ENCODE measurements at places on chromosomes 1 and 21.

DNA sequence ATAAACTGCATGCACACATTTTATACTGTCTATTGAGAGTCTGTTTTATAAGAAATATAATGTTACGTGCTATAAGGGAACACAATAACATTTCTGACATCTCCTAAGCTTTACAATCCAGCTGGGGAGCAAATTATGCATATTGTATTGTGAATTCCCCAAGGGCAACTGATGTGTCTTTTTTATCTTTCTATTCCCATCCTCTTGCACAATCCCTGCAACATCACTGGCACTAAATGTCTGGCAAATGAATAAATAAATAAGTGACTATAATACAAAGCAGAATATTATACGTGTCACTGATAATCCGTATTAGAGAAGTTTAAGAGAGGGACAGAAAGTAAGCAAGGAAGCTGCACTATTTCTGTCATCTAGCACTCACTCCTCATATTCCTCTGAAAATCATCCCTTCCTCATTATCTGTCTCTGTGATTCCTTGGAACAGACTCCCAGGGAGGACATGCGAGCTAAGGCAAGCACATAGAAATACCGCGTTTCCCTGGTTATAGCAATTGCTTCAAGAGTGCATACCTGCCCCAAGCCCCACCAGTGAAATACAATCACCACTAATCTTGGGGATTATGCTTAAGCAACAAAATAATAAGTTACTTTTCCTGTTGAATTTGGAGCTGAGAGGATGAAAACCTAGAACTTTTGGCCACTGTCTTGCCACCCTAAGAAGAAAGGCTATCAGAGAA is 205.4 kb downstream of the SMYD3 start:
- no peak for DNase-seq

GRCh38 chr1:225426395-225427234 is 1.2 kb downstream of the LBR start:
- peak; percentile 25 for DNase-seq

DNA sequence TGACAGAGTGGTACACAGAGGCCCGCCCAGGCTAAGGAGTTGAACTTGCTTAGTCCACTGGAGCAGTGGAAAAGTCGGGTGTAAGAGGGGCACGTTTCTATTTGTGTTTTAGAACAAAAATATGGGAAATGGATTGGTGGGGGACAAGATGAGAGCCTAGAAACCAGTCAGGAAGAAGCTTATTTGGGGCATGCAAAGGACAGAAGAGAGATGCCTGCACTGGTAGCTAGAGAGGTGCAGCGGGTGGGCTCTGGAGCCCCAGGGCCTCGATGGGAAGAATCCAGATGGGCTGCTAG is 1.2 kb upstream of the LIN9 start:
- DNase-seq: no peak

DNA sequence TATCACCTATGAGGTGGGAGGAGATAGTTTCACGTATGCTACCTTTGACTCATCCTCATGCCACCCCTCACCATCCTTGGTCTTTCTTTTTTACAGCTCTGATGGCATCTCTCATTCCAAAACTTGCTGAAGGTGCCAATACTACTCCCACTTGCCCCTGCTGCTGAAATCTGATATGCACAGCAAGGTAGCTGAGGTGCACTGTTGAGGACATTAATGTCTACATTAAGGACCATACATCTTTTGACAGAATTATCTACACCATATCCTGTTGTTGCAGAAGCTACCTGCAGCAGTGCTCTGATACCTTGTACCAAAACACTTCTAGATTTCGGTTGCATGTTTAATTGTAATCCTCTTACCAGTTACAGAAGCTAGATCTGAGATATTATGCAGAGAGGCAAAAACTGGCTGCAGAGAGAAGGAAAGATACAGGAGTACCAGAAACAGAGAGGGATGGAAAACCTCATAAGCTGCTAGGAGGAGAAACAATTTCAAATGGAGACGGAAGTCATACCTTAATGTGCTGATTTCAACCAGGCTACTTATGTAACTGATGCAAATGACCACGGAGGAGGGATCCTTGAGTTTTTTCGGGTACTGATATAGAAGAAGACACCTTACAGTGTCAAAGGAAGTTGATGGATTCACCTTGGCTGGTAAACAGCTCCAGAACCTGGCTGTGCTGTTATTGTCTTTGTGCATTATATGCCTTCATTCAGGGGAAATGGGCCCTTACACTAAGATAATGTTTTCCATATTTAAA is 19.3 kb upstream of the PTPRC start:
- DNase-seq: no peak

- DNase-seq: peak; percentile 60
Measured at GRCh38 chr1:17419626-17420328, 19.7 kb downstream of the RCC2 start.

- DNase-seq: no peak
Measured at GRCh38 chr1:55703726-55704363, 488.7 kb upstream of the USP24 start.

DNA sequence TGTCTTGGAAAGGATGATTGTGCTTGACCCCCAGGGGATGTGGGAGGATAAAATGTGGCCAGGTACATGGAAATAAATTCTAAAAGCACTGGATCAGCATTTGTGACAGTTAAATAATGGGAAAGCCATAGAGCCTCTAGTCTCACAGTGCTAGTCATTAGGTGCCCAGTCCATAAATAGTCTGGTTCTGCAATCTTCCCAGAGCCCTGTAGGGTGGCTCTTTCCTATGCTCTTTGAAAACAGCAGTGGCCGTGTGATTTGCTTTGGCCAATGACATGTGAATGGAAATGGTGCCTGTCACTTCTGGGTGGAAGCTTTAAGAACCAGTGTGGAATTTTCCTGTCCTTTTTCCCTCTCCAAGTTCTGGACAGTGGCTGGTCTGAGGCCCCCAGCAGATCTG is 113.2 kb downstream of the TRABD2B start:
- no peak for DNase-seq

- DNase-seq: no peak
Measured at GRCh38 chr1:28803051-28803450, 8.9 kb upstream of the OPRD1 start.

DNA sequence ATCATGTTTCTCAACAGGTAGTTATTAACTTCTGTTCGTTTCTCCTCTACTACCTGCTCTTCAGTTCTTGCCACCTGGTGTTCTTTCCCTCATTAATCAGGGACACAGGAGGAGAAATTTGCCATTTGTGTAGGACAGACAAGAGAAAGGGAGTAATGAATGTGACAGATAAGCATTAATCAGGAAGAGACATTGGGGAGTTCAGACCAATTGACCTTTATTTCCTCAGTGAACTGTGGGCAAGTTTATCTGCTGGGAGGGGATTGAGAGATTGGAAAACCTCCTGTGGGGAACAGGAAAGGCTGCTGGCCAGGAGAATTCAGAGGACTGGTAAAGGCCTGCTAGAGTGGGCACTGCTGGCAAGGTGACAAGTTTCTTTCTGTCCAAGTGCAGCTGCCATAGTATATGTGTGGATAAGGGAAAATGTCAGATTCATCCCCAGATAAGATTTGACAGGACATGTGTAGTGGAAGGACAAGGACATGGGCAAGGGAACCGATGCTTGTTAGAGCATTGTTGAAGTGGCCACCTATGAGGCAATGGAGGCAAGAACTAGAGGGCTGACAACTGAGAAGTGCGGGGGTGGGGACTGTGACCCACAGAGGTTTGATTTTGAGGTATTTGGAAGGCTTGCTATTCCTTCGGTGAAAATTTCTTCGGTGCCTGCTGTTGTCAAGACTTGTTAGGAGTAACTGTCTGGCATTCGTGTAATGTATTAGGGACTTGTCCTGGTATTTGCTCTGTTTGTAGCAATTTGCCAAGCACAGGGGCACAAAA is 12.6 kb downstream of the SZT2 start:
- DNase-seq: no peak

DNA sequence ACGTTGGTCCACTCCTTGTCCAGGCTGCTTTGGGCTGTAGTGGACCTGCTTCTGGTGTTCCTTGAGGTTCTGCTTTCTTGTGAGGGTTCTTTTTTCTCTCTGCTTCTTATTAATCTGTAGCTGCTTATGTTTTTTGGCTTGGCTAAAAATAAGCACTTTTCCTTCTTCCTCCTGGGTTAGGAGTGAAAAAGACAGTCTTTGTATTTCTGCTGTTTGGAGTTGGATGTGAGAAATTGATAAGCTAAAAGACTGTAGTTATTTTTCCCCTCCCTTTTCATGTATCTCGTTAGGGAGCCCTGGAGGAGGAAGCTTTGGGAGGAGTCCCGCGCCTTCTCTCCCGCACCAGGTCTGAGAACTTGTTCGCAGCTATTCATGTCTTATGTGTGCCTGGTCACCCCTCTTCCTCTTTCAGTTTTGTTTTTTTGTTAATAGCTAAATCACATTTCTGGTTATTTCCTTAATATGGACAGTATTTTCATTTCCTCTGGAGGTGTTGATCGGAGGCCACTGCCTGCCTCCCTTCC is 79.0 kb downstream of the GALNT2 start:
- no peak for DNase-seq

GRCh38 chr1:99277066-99277465 is 12.8 kb downstream of the PLPPR4 start:
- no peak for DNase-seq

DNA sequence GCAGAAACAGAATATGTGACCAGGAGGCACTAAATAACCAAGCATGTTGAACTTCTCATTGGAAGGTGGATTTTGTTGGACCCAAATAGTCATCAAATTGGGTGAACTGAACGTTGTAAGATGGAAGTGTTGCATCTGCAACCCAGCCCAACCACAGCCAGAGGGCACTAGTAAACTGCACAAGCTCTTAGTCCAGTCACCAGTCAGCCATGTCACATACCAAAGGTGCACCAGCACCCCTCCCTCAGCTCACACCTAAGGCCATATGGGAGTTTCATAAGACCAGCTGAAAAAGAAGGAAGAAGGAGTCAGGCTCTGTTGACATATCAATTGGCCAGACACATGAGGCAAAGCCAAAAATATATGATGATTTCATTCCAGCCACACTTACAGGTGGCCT is 481.7 kb upstream of the NR5A2 start:
- DNase-seq: no peak

- peak; percentile 28 for DNase-seq
Measured at GRCh38 chr1:112674986-112675727, 698 bp downstream of the MOV10 start.

DNA sequence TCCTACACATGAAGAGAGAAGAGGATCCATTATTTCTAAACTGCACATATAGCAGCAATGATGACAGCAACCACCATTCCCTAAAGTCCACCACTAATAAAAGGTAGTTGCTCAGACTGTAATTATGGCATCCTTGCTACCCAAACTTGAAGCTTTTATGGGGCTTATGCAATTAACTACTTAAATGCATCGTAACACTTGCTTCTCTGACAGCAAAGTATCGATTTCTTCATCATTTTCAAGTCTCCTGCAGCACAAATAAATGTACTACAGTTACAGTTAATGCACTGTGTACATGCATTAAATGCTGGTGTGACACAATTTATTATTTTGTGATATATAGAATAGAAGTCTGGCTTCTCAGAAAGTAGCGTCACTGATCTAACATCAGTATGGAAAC is 241.7 kb downstream of the USH2A start:
- DNase-seq: no peak

GRCh38 chr1:101365878-101366277 is 129.1 kb downstream of the S1PR1 start:
- no peak for DNase-seq

DNA sequence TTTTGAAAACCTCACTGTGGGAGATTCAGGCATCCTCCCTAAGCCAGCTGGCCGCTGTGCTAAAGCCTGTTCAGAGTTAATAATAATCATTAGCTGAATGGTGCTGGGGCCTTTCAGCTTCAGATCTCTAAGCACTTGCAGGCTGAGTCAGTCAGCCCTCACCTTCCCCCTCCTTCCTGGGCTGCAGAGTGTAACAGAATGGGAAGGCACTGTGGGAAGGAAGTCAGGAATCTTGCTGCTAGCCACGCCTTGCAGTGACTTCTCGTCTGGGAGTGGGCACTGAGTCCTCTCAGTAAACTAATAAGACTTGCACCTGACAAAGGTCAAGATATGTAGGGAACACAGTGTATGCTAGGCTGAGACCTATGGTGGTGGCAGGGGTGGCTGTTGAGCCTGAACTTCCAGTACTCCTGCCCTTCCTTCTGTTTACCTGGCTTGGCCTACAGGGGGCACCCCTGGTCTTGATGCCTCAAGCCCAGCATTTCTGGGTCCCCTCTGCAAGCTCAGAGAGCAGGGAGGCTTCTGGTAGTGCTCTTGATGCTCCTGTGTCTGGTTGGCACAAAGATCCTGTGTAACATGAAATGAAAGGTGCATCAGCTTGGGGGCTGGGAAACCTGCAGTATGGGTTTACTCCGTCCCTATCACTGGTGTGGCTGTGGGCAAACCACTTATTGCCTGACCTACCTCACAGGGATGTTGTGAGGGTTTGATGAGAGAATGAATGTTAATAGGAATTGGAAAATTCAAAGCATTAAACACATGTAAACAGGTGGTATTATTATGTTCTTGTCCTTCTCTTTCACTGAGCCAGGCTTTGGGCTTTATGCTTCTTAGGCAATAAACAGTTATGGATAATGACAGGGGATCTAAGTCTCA is 6.0 kb downstream of the CYB561D1 start:
- peak; percentile 58 for DNase-seq

- no peak for DNase-seq
Measured at GRCh38 chr1:232622981-232623380, 7.0 kb downstream of the SIPA1L2 start.

DNA sequence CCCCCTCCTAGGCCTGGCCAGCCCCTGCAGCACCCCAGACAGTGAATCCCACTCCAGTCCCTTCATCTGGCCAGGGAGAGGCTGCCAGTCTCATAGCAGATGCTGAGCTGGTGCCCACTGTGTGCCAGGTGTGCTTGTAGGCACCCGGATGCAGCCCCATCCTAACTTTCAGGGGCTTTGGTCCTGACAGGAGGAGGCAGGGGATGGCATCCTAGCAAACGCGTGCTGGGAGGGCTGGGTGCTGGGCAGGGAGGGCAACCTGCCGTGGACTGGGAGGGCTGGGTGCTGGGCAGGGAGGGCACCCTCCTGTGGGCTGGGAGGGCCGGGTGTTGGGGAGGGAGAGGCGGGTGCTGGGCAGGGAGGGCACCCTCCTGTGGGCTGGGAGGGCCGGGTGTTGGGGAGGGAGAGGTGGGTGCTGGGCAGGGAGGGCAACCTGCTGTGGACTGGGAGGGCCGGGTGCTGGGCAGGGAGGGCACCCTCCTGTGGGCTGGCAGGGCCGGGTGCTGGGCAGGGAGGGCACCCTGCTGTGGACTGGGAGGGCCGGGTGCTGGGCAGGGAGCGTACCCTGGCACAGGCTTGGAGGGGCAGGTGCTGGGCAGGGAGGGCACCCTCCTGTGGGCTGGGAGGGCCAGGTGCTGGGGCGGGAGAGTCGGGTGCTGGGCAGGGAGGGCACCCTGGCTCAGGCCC is 35.3 kb downstream of the SLC19A1 start:
- DNase-seq: no peak

GRCh38 chr1:72060466-72061245 is 221.7 kb downstream of the NEGR1 start:
- no peak for DNase-seq

GRCh38 chr1:43545339-43545694 is 14.6 kb downstream of the PTPRF start:
- DNase-seq: no peak
